Stimulated activated CD4-positive, alpha-beta T cell treated with anti-CD3 and anti-CD28 coated beads, Interleukin-2, amount 100 ng/mL, for 24 hours (primary cell): ENCODE measurements at places on chromosomes 2 and 18.
A peak's percentile ranks its signal among the peaks of the same experiment; 100 is the strongest.

DNA sequence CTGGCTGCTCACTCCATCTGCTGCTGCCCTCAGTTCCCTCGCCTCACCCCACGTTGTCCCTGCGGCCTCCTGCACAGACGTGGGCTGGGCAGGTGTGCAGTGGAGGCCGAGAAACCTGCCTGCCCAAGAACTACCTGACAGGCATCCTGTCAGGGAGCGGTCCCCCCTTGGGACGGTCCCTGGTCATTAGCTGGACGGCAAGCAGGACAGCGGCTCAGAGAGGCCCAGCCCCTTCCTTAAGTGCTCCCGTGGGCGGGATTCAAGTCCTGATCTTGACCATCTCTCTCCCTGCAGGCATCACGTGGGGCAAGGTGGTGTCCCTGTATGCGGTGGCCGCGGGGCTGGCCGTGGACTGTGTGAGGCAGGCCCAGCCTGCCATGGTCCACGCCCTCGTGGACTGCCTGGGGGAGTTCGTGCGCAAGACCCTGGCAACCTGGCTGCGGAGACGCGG is 11.3 kb downstream of the BOK start:
- DNase-seq = no peak

DNA sequence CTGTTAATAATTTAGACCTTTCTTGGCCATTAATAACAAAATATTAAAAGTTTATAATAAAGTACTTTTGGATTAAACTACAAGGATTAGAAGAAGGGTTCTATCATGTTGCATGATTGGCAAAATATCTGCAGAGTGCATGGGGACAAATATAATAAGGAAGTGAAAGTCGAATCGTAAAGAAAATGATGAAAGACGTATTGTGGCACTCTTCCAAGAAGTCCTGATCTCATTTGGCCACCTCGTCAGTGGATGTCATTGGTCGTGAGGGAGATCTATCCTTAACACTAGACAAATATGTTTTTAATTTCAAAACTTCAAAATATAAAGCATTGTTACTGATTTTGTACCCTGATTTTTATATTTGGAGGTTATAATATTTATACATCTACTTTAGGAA is 197.7 kb upstream of the STON1 start:
- no peak for DNase-seq

DNA sequence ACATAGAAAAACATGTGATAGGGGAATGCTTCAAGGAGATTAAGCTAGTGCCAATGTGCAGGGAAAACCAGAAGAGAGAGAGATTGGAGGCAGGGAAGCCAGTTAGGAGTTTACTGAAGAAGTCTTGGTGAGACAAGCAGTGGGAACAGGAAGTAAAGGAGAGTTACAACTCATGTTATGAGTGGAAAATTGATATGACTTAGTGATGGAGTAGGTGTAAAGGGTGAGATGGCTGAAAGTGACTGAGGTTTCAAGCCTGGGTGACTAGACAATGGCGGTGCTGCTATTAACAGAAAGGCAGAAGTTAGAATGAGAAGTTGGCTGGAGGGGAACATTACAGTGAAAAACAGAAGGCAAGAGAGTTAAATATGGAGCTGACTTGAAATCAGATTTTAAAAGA is 16.5 kb downstream of the DOK1 start:
- no peak for DNase-seq

DNA sequence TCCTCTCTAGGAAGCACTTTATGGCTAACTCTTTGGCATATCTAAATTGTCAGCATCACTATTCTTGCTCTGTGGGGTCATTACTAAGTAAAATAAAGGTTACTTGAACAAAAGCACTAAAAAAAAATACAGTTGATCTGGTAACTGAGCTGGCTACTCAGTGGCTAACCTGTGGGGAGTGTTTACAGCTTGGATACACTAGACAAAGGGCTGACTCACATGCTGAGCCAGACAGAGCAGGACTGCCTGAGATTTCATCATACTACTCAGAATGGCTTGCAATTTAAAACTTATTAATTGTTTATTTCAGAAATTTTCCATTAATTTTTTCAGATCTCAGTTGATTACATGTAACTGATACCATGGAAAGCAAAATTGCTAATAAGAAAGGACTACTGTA is 1690.4 kb upstream of the SLC39A10 start:
- DNase-seq = no peak

DNA sequence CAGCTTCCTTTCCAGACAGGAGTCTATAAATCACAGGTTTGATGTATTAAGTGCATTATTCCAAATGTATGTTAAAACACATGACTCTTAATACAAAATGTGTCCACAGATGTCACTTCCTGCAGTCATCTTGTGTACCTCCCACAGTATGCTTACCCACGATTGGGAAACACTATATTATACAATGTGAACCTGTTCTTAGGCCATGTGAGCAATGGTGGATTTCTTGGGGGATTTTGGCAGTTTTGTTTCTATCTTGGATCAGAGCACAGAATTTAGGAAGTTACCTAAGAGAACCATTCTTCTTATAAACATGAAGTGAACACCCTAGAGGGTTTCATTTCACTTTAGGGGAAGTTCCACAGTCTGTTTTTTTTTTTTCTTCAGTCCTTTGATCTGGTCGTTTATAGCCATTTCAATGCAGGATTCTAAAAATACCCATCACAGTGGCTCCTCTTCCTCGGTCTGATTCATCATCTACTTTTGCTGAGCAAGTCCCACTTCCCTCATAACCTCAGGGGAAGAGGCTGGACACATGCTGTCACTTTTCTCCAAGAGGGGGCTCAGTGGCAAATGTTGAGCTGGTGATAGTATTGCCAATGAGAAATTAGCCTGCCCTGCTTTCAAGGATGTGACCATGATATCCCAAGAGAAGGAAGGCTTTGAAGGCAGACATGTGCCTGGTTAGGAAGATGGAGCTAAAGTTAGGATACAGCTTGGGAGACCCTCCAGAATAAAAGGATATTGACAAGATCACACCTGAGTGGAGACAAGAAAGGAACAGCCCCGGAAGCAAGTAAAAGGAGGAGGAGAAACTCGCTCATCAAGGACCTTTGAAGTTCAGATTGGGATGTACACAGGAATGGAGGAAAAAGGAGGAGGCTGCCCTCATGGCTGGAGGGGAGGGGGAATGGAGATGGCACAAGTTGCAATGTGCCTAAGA is 22.6 kb downstream of the PLEK start:
- no peak for DNase-seq

DNA sequence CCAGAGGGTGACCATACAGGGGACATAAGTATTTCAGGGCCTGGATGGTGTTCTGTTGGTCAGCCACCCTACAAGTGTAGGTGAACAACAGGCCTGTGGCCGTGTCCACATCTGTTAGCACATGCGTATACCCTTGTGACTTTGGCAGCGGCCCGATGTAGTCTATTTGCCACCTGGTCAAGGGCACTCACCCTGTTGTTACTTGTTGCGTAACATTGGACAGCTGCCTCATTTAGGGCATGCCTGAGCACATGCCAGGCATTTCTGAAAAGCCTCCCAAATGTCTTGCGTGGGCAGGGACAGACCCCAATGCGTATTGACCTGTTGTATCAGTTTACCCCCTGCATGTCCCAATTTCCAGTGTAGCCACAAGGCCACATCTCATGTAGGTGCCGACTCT is 235.0 kb downstream of the MBD5 start:
- no peak for DNase-seq

DNA sequence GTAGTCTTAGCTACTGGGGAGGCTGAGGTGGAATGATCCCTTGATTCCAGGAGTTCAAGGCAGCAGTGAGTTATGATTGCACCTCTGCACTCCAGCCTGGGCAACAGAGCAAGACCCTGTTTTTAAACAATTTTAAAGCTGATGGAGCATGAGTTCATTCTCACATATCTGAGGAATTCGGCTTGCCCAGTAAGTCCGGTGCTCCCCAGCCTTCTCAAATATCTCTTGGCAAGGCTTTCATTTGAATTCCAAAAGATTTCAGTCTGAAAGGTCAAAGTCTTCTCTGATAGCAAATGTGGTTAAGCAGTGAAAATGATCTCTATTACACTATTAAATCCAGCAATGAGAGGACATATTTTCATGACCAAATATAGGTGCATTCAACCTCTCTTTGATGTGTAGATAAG is 27.9 kb downstream of the PIEZO2 start:
- DNase-seq = no peak

- DNase-seq = no peak
Measured at GRCh38 chr18:58292638-58293037, 248.6 kb downstream of the NEDD4L start.

DNA sequence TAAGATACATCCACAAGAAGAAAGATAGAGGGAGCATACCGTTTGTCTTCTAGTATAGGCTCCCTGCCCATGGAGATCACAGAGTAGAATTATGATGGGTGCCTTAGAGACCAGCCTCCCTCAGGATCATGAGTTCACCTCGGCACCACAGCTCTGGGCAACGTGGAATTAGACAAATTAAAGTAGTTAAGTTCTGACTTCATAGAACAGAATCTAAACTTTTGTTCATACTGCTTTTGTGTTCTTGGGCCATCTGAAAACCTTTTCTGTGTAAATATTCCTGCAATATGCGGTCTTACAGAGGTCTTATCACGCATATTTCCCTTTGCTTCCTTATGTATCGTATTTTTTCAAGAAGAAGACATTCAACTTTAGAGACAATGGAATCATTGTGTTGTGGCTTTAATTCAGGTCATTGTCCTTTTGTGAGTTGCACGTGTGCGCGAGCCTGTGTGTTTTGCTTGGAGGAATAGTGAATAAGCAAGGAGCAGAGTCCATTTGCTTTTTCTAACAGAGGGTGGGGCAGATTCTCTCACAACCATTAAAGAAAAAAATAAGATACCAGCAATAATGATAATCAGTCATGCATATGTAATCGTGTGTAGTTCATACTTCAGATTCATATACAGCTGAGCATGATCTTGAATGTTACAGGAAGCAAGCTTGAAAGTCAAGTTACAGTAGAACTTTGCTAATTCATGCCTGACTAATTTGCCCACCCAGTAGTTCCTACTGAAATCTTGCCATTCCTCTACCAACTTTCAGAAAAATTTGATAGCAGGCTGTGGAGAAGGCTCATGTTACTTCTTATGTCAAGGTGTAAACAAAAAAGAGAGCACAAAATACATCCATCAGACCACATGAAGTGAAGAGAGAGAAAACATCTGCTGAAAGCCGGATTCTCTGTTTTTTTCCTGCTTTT is 243.6 kb downstream of the NEDD4L start:
- no peak for DNase-seq

GRCh38 chr2:44244135-44244871 is 31.0 kb upstream of the SLC3A1 start:
- DNase-seq = peak; percentile 51
